ENCODE measurements at places on chromosomes 12 and 14.

DNA sequence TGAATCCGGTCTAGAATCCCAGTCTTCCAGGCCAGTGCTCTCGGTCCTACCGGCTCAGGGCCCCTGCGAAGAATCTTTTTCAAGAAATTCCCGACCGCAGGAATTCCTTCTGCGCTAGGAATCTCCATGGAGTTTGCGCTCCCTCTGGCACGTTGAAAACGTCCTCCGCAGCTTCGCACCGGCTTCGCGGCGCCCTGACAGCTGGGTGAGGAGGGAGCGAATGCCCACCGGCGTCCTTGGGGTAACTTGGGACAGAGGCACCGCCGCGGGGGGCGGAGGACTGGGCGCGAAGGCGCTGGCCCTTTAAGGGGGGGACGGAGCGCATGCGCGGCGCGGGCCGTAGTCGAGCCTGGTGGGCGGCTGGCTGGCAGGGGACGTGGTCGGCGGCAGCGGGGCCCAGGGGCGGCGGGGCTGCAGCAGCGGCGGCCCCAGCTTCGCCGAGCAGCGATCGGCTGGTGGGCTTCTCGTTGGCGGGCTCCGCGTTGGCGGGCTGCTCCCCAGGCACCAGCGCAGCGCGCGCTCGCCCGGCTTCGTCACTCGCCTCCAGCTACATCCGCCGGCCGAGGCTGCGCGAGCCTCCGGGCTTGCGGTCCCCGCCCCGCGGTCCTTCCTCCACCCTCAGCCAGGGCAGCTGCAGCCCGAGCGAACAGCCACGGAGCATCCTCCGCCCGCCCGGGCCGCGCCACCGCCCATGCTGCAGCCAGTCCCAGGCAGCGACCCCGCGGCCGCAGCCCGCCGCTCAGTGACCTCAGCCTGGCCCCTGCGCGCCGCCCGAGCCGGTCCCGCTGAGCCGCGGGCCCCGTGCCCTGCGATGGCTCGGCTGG is at the start of gene VASH1:
Gene VASH1 (plus strand): TSS at position 333 of the 824 bp plus-strand sequence. CDS start 1,354 bp downstream, outside the sequence.
- peaks cover 23% of the 10 kb centered on the region for H3K4me1 ChIP-seq
- peak within 1 kb of the TSS; percentile 89 for H3K27ac ChIP-seq
- peak; percentile 85 for DNase-seq
- H3K27me3 ChIP-seq, result no peaks in the 10 kb centered on the region
- H3K36me3 ChIP-seq, result peaks cover 6% of the 10 kb centered on the region
- peak within 1 kb of the TSS; percentile 84 for H3K4me3 ChIP-seq

- H3K27ac ChIP-seq, result no peak overlapping the region
- no peak for DNase-seq
- H3K27me3 ChIP-seq, result peaks cover 4% of the 10 kb centered on the region
- H3K36me3 ChIP-seq, result no peaks in the 10 kb centered on the region
- H3K4me1 ChIP-seq, result no peaks in the 10 kb centered on the region
Observed at GRCh38 chr14:36105401-36105800, 71.1 kb downstream of the PTCSC3 start.

- H3K4me3 ChIP-seq, result no peak overlapping the region
- no peak for DNase-seq
- H3K4me1 ChIP-seq, result peaks cover 10% of the 10 kb centered on the region
- no peak overlapping the region for H3K27ac ChIP-seq
Observed at GRCh38 chr12:46456356-46457334, 84.1 kb upstream of the SLC38A2 start.

- no peaks in the 10 kb centered on the region for H3K36me3 ChIP-seq
- no peaks in the 10 kb centered on the region for H3K27me3 ChIP-seq
- H3K27ac ChIP-seq, result no peak overlapping the region
Observed at GRCh38 chr12:7411343-7411742, 32.6 kb downstream of the CD163L1 start.

DNA sequence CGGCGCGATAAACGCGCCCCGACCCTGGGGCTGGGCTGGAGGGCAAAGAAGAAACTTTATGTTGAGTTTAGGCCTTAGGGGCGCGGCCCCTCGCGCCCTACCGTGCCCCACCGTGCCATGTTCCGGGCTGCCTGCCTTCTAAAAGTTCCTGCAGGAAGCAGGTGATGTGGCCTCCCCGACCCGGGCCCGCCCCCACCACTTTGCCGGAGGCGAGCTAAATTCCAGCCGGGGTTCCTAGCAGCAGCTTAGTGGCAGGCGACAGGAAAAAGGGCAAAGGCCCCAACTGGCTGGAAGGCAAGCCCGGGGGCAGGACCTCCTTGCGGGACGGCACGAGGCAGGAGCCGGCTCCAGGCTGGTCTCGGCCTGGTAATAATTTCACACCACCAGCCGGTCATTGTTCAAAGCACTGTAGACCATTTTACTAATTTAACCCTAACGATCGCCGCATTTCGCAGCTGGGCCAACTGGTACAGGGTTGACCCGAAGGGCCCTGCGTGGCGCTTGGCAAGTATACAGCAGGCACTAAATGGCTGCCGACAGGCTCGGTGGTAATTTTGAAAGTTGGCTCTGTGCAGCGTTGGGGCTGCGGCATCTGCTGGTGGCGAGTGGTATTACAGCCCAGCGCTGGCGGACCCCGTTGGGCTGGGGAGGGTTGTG is 895 bp upstream of the CCDC88C start:
- H3K36me3 ChIP-seq, result no peaks in the 10 kb centered on the region
- no peak overlapping the region for H3K27ac ChIP-seq
- peaks cover 28% of the 10 kb centered on the region for H3K27me3 ChIP-seq
- DNase-seq, result peak; percentile 75
- H3K4me3 ChIP-seq, result peak overlapping the region; percentile 75
- peaks cover 35% of the 10 kb centered on the region for H3K4me1 ChIP-seq

GRCh38 chr12:65430571-65431306 is 152.3 kb downstream of the MSRB3 start:
- no peaks in the 10 kb centered on the region for H3K27me3 ChIP-seq
- no peak overlapping the region for H3K4me3 ChIP-seq
- H3K36me3 ChIP-seq, result no peaks in the 10 kb centered on the region
- H3K4me1 ChIP-seq, result peaks cover 11% of the 10 kb centered on the region
- H3K27ac ChIP-seq, result no peak overlapping the region
- no peak for DNase-seq

GRCh38 chr12:107536613-107537012 is 149.0 kb upstream of the PWP1 start:
- DNase-seq, result no peak
- H3K27me3 ChIP-seq, result no peaks in the 10 kb centered on the region
- no peaks in the 10 kb centered on the region for H3K36me3 ChIP-seq
- no peak overlapping the region for H3K27ac ChIP-seq
- H3K4me3 ChIP-seq, result no peak overlapping the region

DNA sequence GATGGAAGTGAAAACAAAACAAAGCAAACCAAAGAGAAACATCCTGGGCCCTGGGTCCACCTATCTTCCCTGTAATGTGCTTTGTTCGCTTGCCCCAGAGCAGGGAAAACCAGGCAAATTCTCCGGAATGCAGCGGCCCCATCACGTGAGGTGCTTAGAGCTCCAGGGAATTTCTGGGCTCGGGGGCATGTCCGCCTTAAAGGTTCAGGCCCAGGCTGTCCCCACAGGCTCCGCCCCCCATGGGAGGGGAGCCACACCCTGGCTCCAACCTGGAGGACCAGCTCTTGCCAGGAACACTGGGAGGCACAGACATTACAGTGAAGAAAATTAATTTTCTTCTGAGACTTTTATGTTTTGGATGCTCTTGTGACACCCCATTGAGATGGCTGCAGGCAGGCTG is 69.9 kb downstream of the RBM19 start:
- DNase-seq, result no peak
- no peak overlapping the region for H3K27ac ChIP-seq
- peaks cover 44% of the 10 kb centered on the region for H3K36me3 ChIP-seq
- H3K4me3 ChIP-seq, result no peak overlapping the region

DNA sequence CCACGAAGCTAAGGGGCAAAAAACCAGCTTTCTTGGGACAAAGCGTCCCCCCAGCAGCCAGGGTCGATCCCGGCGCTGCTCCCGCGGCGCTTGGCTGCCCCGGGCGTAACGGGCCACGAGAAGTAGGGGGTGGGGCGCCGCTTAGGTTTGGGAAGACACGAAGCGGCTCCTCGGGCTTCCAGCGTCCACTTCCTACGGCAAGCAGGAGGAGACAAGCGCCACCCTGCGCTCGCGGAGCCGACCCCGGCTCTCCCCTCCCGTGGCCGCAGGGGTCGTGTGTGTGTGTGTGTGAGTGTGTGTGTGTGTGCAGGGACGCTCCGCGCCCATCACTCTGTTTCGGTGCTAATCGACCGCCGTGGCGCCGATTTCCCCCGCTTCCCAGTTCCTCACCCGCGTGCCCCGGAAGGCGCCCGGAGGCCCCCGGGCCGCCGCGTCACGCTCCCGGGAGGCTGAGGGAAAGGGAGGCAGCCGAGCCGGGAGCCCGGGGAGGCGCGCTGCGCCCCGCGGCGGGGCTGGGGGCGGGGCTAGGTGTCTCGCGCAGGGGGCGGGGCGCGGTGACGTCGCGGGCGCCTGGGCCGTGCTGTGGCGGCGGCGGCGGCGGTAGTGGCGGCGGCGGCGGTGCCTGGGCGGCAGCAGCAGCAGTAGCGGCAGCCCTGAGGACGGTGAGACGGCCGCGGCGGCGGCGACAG is at the start of gene ERC1:
Gene ERC1 (plus strand): TSS at position 563 of the 689 bp plus-strand sequence. CDS start 36,681 bp downstream, outside the sequence.
- peaks cover 29% of the 10 kb centered on the region for H3K4me1 ChIP-seq
- DNase-seq, result peak; percentile 90
- no peaks in the 10 kb centered on the region for H3K36me3 ChIP-seq
- peak within 1 kb of the TSS; percentile 98 for H3K27ac ChIP-seq

DNA sequence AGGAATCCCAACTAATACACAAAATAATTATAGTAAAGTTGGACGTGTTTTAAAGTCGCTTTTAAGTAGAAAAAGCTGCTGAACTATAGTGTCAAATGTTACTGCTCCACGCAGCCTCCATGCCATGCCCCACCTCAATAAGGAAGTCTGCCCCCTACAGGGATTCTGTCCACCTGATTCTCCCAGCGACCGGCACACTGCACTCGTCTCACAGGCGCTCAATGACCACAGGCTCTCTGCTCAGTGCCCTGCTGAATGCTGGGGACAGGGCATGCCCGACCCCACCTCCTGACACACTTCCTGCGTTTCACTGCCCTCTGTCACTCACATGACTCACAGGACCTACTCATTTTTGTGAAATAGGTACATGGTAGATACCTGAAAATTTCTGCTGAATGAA is 48.9 kb downstream of the BDKRB1 start:
- H3K4me1 ChIP-seq, result no peaks in the 10 kb centered on the region
- H3K36me3 ChIP-seq, result no peaks in the 10 kb centered on the region
- no peak overlapping the region for H3K4me3 ChIP-seq

GRCh38 chr14:89279649-89280232 is 137.3 kb downstream of the FOXN3 start:
- no peak for DNase-seq
- H3K27me3 ChIP-seq, result no peaks in the 10 kb centered on the region
- no peak overlapping the region for H3K4me3 ChIP-seq
- no peaks in the 10 kb centered on the region for H3K36me3 ChIP-seq

- H3K27me3 ChIP-seq, result peaks cover 73% of the 10 kb centered on the region
- no peaks in the 10 kb centered on the region for H3K36me3 ChIP-seq
- peaks cover 3% of the 10 kb centered on the region for H3K4me1 ChIP-seq
- H3K4me3 ChIP-seq, result no peak overlapping the region
Observed at GRCh38 chr12:48988030-48988649, 10.0 kb downstream of the WNT1 start.

GRCh38 chr12:95857799-95858198 is 953 bp upstream of the SNRPF start:
- H3K4me1 ChIP-seq, result peaks cover 8% of the 10 kb centered on the region
- H3K27ac ChIP-seq, result no peak overlapping the region

DNA sequence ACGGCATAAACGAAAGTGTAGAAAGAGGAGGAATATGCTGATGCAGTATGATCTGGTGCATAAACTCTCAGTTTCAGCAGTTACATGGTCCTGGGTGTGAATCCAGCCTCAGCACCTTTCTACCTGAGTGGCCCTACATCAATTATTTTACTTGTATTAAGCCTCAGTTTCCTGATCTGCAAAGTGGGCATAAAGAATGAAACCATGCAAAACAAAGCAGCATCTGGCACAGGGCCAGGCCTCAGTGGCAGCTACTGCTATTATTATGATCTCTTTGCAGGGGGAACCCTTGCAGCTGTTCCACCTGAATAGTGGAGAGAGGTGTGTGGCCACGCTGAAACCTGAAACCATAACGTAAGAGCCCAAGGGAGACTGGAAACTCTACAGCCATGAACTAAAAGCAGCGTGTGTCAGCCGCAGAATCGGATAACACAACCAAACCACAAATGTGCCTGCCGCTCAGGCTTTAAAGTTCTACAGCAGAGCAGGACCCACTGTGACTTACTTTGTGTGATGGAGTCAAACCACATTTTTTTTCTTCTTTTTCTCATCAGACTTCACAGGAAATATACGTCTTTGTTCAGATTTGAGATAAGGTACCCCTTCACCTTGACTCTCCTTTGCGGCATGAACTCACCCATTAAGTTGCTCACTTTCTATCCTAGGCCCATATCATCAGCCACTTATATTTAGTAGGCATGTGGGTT is 29.2 kb upstream of the FOS start:
- H3K27ac ChIP-seq, result no peak overlapping the region
- H3K4me3 ChIP-seq, result no peak overlapping the region
- H3K27me3 ChIP-seq, result no peaks in the 10 kb centered on the region
- H3K4me1 ChIP-seq, result peaks cover 44% of the 10 kb centered on the region
- H3K36me3 ChIP-seq, result no peaks in the 10 kb centered on the region

All from heart right ventricle (tissue), 16 donors.